HT1080 (cell line): ENCODE measurements at places on chromosomes 16 and 17.
A peak's percentile ranks its signal among the peaks of the same experiment; 100 is the strongest.

- DNase-seq = no peak
Measured at GRCh38 chr16:71408536-71408935, 33.3 kb downstream of the TLE7 start.

DNA sequence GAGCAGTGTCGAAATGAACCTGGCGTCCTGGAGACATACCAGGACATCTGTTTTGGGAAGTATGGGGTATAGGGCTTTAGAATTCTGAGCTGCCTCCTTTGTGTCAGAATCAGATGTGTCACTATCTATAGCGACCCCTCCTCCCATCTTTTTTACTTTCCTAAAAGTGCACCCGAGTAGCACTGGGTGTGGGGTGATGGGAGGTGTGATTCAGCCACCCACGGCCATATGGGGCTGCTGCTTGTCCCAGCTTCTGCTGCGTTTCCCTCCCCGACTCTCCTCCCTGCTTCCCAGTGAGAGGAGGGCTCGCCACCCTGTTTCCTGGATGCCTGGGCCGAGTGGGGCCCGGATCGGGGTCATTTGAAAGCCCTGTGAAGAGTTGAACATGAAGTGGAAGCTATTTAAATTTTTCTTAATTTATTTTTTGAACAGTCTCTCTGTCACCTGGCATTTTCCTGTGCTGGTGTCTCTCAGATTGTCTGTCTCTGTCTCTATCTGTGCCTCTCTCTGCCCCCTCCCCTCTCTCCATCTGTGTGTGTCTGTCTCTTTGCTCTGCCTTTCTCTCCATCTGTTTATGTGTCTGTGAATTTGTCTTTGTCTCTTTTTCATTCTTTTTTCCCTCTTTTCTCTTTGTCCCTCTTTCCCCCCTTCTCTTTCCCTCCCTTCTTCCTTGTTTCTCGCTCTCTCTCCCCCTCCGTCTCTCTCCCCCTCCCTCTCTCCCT, 638.8 kb upstream of the EEF2KMT start:
- no peak for DNase-seq

DNA sequence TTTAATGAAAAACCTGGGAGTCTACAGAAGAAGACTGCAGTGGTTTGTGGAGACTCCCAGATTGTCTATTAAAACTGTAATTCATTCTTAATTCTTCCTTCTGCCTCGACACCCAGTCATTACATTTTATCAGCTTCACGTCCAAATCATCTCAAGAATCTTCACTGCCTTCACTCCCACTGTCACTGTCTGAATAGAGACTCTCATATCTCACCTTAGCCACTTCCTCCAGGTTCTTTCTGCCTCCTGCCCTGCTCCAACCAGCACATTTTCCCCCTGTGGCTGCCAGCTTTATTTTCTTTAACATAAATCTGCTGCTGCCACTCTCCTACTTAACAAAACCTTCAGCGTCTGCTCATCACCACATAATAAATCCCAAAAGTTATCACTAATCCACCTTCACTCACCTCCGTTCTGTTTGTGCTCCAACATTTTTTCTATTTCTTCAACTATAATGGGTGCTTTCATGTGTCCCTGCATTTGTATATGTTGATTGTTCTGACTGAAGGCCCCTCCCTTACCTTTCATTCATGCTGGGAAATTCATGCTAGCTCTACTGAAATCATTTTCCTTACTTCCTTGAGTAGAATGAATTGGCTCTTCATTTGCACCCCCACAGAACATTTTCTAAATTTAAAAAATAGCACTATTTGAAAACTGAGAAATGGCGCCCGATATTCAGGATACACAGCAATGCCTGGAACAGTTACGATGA, 38.9 kb downstream of the KCNJ2 start:
- DNase-seq = no peak

DNA sequence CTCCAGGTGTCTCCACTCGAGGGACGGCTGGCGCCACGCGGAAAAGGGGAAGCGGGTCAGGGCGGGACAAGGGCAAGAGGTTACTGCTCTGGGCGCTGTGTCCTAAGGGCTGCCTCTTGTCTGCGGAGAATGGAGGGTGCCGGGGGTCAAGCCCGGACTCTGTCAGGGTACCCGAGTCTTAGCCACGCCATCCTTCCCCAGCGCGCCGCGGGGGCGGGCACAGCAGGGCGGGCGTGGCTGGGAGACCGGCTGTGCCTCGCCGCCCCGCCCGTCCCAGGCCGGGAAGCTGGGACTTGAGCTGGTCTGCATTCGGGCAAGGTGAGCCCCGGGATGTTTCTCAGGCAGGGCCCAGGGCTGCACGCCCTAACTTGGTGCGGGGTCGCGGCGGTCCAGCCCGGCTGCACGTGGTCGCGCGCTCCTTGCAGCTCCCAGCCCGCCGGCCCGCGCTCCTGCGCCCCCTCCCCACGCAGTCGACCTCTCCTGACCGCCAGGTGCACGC, 6.2 kb upstream of the ACTG1 start:
- DNase-seq = no peak

DNA sequence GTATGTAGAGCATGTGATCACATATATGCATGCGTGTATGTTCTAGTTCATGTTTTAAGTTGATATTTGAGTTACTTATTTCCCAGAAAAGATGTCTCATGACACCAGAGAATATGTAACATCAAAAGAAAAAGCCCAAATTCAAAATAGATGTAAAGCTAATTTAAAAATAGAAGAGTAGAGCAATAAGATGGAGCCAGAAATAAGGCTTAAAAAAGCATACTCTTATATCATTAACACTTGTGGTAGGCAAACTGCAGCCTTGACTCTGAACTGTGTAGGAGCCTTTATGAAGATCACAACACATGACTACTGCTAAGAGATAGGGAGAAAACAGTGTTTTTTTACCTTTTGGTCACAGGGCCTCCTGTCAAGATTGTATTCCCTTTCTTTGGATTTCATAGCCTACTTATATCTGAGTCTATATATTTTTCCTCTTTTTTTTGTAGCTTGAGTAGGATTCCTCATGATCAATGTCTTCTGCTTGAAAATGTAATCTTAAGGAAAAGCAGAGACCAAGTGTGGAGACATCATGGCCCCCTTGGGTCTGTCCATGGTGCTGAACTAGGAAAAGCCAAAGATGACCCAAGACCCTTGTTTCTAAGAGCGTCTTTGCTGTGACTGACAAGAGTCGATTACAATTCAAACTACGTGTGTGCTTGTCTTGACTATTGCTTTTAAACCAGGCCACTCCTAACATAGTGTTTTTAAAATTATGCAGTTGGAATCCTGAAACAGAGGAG, 390.4 kb downstream of the SHISA9 start:
- DNase-seq = no peak

DNA sequence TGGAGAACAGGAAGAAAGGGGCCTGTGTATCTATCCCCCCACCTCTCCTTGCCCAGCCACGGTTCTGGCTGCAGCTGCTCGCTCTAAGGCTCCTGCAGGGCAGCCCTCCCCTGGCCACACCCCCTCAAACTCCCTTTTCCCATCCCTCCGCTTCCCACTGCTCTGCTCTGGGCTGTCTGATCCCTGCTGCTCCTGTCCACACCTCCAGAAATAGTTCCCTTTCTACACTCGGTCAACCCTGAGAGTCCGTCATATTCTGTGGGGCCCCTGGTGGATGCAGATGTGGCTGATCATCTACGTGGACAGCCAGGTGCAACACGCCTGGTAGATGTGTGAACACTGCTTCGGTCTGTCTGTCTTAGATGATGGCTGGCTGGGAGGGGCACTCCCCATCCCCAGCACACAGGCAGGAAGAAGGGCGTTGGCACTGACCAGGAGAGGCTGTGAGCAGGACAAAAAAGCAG, 19.3 kb upstream of the KRT19 start:
- DNase-seq = no peak

- no peak for DNase-seq
Measured at GRCh38 chr16:82135844-82136243, 34.2 kb downstream of the MPHOSPH6 start.

DNA sequence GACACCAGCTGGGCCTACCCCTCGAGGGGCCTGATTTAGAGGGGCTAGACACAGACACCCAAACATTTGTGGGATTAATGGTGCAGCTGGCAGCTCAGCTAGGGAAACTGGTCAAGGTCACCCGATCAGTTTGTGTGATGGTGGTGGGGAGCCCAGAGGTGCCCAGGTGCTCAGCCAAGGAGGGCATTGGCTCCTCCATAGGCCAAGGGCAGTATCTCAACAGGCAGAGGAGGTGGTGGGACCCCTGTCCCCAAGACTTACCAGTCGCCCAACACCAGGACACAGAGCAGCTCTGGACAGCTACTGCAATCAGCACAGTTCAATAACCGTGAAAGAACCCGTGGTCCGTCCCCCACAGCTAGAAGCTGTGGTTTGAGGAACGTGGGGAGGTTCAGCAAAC, 120.9 kb downstream of the C16orf78 start:
- DNase-seq = no peak

GRCh38 chr16:89641458-89642119, 15.9 kb downstream of the CHMP1A start:
- no peak for DNase-seq

DNA sequence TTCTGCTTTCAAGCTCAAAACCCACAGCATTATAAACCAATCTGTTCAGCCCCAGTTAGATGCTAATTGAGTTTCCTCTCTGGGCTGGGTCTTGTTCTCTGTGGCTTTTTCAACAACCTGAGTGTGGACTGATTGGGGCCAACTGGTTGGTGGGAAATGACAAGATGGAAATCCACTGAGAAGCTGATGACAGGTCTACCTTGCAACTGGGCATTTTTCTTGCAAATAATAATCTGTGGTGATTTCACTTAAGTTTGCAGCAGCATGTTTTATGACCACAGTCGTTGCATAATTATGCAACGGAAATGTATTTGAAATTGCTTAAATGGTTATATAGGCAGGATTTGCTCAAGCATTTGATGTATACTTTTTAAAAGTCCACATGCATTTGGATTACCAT, 69.9 kb downstream of the AKAP1 start:
- no peak for DNase-seq

DNA sequence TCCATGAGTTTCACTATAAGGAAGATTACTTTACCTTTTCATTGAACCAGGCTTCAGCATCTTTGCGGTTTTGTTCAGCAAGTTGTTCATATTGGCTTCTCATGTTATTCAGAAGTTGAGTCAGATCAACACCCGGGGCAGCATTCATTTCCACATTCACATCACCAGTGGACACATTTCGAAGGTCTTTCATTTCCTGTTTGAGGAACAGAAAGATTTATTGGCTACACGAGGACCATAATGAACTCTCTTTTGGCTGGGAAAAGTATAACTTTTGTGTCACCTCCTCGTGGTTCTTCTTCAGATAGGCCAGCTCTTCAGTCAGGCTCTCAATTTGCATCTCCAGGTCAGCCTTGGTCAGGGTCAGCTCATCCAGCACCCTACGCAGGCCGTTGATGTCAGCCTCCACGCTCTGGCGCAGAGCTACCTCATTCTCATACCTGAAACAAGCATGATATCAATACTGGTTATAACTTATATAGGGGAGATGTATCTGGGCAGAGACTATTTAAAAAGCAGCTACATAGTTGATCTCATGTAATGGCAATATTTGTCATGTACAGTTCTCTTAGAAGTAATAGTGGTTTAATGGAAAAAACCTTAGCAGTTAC, 2.1 kb downstream of the KRT10 start:
- no peak for DNase-seq

DNA sequence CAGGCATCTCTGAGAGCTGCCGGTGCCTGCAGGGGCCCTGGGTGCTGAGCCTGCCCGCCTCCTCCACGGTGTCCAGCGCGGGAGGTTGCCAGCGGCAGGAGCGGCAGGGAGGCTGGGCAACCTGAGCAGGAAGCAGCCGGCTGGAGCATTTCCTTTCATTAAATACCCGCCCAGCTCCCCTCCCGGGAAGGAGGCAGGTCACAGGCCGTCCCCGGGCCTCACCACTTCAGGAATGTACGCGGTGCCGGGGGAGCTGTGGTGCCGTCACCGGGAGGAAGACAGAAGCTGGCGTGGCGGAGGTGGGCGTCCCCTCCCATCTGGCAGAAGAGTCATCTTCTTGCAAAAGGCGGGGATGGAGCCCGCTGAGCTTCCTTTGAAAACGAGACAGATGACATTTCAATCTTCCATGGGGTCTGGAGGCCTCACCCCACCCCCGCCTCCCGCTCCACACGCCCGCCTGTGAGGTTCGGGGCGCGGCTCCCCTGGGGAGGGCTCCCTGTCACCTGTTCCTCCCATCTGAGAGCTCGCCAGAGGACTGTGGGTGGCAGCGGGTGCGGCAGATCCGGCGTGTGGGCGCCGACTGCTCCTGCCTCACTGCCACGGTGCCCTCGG, 16.0 kb downstream of the SOX8 start:
- DNase-seq = peak; percentile 38
